NCI-H748 treated with DMSO at 0.1 percent for 48 hours (cell line): ENCODE measurements at places on chromosomes 6 and 20.
A peak's percentile ranks its signal among the peaks of the same experiment; 100 is the strongest.

- no peak for DNase-seq
Observed at GRCh38 chr6:34280216-34280615, 31.4 kb upstream of the SMIM29 start.

GRCh38 chr20:51687108-51687507 lies 81.1 kb downstream of the ATP9A start:
- DNase-seq = no peak

DNA sequence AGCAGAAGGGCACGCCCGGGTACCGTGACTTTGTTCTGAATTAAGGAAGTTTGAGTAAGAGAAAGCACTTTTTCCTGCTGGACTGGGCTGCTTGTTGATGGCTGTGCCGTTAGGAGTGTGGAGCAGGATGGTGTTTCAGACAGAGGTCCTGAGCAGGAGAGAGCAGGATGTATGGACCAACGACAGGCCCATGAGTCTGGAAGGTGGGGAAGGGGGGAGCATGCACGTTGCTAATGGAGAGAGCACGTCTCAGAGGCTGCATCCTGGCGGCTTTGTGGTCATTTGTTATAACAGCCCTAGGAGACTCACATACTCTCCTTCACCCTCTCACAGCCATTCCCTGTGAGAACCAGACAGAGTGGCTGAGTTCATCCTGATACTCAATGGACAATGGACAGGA lies 56.8 kb downstream of the PHACTR3 start:
- DNase-seq = no peak

DNA sequence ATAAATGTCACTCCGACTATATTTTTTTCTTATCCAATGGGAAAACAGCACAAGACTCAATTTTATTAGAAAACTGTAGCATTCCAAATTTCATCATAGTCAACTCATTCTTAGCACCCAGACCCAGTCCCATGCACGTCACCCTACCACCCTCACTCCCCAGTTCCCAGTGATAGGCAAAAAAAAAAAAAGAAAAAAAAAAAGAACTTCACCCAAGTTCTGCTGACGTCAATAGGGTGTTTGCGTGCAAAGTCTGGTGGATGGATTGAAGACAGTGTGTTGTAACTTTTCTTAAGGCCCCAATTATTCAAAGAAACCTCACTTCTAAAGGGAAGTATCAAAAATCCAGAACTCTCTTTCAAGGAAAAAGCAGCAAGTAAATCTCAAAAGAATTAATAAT lies 213.9 kb upstream of the PRDM1 start:
- DNase-seq = no peak

- DNase-seq = no peak
Observed at GRCh38 chr20:16472045-16472872, 101.0 kb downstream of the KIF16B start.

- DNase-seq = no peak
Observed at GRCh38 chr20:23631981-23632710, 5.6 kb downstream of the CST3 start.

DNA sequence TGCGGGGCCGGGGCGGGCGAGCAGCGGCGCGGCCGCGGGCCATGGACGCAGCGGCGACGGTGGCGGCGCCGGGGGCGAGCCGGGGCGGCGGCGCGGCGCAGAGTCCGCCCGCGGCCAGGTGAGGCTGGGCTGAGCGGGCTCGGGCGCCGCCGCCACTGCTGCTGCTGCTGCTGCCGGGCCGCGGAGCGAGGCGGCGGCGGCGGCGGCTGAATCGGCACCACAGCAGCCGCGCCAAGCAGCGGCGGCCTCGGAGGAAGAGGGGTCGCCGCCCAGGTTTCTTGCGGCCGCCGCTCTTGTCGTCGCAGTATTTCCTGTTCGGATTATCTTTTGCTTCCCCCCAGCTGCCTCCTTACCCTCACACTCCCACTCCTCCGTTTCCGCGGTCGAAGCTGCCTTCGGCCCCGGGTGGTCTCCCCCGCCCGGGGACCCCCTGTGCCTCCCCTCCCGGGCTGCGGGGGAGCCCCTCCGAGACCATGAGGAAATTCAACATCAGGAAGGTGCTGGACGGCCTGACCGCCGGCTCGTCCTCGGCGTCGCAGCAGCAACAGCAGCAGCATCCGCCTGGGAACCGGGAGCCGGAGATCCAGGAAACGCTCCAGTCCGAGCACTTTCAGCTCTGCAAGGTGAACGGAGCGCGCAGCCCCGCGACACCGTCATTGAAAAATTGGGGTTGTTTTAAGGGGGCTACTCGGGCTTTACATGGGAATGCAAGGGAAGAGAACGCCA lies at the start of gene STXBP5:
TSS of gene STXBP5 (plus strand) at position 358 of the 726 bp plus-strand sequence. CDS start at position 474, 116 bp downstream.
- peak; percentile 32 for DNase-seq

DNA sequence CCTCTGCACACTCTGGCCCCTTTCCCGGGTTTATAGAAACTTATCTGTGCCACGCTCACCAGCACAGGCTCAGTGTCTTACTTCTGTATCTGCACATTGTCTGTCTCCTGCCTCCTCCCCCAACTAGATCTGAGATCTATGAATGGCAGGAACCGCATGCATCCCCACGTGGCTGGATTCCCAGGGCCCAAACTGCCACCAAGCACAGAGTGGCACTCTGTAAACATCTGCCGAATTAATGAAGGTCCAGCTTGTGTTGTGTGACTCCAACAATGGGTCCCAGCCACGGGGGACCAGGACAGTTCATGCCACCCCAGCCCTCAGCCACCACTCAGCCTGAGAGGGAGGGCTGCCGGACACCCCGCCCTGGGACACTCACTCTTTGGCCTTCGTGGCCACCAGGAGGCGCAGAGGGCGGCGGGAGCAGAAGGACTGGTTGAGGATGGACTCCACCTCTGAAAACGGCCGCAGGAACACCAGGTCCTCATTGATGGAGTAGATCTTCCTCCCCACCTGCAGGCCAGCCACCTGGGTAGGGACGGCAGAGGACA lies 171.1 kb downstream of the PREX1 start:
- DNase-seq = no peak

DNA sequence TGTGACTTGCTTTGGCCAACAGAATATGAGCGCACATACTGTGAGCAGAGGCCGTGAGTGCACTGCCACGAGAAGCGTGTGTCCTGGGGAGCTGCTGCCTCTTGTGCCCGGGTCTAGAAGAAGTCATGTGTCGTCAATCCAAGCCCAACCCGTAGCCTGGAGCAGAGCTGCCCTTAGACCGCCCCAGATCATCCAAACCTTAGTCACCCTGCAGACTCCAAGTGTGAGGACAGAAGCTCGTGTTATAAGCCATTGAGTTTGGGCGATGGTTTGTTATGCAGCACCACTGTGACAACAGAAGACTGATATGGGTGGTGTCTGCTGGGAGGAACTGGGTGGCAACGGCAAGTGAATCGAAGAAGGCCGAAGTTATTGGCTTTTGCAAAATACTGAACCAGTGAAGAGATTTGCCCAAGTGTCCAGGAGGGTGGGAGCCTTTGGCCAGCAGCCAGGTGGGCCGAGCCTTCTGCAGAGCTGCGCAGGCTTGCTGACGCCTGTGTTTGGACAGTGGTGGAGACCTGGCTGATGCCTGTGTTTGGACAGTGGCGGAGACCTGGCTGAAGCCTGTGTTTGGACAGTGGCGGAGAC lies 101.3 kb upstream of the SULF2 start:
- no peak for DNase-seq

DNA sequence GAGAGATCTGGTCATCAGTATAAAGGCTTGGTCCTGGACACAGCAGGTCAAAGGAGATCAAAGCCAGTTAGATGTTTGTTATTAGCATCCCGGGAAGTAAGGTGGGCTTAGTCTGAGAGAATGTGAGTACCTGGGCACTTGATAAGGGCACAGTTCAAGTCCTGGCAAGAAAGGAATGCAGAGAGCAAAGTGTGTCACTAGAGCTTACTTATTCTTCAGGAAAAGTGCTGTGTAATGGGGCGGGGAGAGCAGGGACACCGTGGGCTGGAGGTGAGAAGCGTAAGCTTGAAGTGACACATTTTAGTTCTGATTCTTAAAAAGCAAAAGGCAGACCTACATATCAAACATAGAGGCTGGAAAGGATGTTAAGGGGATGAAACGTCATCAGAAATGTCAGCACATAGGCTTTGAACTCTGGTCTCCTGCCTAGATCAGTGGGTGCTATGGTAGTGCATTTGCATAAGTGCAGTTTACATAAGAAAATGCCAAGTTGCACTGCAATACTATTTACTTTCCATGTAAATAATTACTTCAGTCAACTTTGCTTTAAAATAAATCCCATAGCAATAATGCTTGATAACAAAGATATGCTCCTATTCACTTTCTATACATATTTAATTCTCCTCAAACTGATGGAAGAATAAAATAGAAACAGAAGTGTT lies 2.6 kb downstream of the SAMD5 start:
- DNase-seq = no peak

DNA sequence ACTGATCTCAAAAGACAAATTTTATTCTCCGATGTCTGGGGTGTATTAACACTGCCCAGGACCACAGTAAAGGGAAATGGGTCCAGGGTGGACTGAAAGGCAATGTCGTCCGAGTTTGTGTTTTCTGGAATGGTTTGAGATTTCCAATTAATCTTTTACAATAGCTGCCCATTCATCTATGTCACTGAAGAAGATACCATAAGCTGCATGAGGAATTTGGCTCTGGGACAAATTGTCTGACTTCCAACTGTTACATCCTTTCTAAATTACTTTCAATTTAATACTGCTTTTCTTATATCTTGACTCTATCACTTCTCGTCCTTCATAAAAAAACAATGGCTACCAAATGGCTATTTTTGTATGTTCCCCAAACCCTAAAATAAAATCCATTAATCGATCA lies 130.7 kb upstream of the KCNK16 start:
- DNase-seq = no peak

DNA sequence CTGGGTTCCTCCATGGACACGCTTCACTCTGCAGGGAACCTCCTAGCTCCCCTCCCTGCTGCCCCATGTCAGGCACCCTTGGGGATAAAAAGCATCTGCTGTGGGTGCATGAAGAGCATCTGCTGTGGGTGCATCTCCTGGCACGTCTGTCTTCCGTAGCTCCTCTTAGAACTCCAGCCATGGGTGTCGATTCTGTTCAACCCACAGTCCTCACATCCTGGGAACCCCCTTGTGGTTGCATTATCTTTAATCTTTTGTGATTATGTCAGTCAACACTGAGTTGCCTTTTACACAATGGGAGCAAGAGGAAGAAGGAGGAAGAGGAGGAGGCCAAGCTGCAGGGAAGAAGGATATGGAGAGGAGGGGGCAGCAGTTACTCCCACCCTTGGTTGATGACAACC lies 24.1 kb upstream of the CCR6 start:
- no peak for DNase-seq

DNA sequence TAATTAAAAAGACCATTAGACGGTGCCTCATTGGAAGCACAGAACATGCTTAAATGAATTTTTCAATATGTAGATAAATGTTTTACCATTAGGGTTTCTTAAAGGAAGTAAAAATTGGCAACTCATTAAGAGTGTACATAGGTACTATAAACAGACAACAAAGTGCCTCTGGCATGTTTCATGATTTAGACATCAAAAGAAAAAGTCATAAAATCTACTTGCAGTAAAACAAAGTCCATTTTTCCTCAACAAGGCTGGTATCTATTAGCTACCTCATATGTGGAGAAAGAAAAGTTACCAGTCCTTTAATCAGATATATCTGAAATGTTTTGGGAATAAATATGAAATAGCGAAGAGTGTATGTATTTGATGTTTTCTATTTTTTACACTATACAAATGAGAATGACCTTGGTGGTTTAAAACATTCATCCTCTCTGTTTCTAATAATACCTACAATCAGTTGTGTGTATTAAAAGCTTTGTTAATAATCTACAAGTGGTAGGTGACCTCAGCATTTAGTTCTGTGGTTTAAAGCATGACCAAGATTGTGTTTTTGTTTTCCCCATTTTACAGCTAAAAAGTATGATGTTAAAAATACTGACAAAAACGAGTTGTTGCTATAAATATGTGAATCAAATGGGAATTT lies 87.5 kb downstream of the HDGFL1 start:
- DNase-seq = no peak

DNA sequence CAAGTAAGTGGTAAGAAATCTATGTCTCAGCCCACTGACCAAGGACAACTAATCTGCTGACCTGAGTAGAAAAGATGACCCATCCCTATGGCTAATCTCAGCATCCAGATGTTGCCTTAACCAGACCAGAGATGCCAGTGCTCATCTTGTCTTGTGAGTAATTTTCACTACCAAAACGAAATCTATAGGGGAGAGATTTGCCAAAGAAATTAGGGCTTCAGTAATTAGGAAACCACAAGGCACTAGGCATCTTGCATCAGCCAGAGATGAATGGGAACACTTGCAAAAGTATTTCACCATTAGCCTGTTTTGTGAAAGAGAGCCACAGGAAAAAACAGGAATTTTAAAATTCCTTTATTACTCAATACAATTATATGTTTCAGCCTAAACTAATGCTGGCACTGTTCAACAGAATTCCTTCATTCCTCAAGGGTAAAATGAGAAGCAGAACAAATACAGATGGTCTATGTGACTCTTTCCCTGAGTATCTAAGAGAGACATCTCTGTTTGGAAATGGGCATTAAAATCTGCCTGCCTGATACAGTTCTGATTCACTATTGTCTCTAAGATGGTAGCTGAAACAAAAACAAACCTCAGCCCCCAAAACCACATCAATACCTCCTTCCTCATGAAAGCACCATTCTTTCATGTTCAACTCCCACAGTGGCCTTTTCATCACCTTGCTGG lies 87.8 kb downstream of the GMDS start:
- DNase-seq = no peak

DNA sequence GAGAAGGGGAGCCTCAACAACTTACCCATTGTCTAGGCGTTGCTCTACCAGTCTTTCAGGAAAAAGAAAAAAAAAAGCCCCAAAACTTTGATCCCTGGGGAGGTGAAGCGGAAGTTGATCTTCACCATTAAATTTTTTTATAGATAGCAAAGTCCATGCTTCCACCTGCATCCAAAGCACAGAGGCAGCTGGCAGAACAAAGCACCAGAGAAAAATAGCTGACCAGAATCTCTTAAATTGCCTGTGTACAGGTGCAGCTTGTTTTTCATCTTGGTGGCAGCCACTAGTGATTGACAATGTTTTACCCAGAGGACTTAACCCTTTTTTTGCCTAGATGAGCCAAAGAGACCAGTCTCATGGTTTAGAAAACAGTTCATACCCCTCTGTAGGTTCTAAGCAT lies 86.0 kb downstream of the MYB start:
- peak; percentile 81 for DNase-seq

DNA sequence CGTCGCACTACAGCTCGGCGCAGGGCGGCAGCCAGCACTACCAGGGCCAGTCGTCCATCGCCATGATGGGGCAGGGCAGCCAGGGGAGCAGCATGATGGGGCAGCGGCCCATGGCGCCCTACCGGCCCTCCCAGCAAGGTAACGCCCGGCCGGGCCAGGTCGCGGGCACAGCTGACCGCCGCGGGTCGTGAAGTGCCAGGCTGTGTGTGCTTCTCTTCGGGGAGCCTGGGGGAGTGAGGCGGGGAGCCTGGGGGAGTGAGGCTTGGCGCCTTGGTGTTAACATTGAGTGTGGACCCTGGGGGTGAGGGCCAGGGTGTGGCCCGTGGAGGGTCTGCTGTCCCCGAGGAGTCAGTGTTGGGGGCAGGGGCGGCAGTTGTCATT lies 19.4 kb upstream of the MTG2 start:
- no peak for DNase-seq
